ENCODE measurements at places on chromosomes 6 and 20.
A peak's percentile ranks its signal among the peaks of the same experiment; 100 is the strongest.

- peak; percentile 79 for DNase-seq
Observed at GRCh38 chr6:22320750-22321149, 23.9 kb upstream of the PRL start.

DNA sequence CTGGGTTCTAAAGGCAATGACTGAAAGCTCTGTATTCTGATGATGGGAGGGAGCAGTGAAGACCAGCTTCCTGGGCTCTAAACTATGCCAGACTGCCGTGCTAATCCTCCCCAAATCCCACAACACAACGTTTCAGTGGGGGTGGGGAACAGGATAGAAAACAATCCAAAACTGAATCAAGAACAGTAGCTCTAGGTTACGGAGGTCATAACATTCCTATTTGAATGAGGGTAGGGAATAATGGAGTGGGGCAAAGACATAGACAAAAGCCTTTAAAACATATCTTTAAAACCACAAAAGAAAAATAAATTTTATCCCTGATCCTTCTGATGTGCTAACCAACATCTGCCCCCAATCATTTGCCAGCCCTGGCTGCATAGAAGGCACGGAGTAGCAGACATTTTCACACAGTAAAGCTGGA is 7.8 kb downstream of the USP49 start:
- peak; percentile 26 for DNase-seq

DNA sequence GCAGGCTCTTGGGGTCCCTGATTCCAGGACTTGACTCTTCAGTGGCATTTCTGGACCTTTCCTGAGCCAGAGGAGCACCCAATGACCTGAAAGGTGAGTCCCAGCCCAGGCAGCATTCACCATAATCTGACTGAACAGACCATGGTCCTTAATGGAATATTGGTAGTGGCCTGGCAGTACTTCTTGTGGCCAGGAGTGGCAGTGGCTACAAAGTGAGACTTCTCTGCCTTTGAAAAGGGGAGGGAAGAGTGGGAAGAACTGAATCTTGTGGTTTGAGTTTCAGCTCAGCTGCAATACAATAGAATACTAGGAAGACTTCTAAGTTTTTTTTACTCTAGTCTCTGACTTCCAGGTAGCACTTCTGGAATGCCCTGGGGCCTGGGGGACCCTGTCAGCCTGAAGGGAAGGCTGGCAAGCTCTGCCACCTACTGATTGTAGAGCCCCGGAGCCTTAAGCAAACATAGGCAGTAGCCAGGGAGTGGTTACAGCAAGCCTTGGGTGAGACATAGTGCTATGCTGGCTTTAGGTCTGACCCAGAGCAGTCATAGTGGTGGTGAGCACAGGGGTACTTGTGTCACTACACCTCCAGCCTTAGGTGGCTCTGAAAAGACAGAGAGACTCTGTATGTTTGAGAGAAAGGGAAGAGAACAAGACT is 674.2 kb upstream of the MANEA start:
- DNase-seq = no peak

DNA sequence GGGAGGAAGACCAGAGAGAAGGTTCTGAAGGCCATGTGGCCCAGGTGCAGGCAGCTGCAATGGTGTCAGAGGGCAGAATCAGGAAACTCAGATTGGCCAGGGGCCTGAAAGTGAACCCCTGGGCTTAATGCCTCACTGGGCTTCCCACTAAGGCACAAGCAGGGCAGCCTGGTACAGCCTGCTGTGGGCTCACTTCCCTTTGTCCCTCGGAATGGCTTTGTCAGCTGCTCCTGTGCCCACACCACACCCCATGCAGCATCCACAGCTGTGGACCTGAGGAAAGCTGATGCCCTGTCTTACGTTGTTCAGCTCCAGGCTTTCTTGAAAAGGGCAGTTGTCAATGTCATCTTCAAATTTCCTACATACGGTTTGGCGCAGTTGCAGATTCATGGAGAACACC is 2.4 kb downstream of the CST9 start:
- no peak for DNase-seq

- no peak for DNase-seq
Observed at GRCh38 chr6:128259029-128259724, 261.2 kb downstream of the PTPRK start.

GRCh38 chr6:149840345-149841075 is 23.6 kb downstream of the LRP11 start:
- DNase-seq = peak; percentile 95

GRCh38 chr6:28588666-28589065 is 63.0 kb downstream of the GPX5 start:
- DNase-seq = no peak

DNA sequence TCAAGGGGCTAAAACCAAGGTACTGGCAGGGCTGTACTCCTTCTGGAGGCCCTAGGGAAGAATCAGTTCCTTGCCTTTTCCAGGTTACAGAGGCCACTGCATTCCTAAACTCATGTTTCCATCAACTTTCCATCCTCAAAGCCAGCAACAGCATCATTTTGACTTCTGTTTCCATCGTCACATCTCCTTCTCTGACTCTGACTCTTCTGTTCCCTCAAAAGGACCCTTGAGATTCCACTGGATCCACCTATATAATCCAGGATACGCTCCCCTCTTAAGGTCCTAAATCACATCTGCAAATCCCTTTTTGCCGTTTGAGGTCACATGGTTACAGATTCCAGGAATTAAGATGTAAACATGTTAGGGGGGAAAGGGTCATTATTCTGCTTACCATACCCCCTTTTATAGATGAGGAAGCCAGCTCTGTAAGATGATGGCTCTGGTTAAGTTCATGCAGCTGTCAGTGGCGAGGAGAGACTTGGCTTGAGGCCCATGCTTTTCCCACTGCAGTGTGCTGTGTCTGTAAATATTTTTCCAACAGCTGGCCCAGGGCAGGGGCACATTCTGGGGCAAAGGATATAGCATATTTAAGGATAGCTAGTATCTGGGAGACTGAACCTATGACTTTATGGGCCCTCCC is 114.6 kb downstream of the TNFRSF21 start:
- DNase-seq = no peak

Data from AG20443 (cell line).